Fibroblast of the conjunctiva (primary cell): ENCODE measurements at places on chromosomes 11 and 22.
A peak's percentile ranks its signal among the peaks of the same experiment; 100 is the strongest.

GRCh38 chr11:96424693-96425092 is 34.9 kb downstream of the JRKL start:
- DNase-seq, result peak; percentile 2

GRCh38 chr22:49760630-49761571 is 66.8 kb downstream of the BRD1 start:
- DNase-seq, result no peak

- no peak for DNase-seq
Measured at GRCh38 chr11:57471496-57471895, 11.2 kb downstream of the RTN4RL2 start.

GRCh38 chr22:37416389-37416788 is 10.9 kb downstream of the ELFN2 start:
- DNase-seq, result no peak

- no peak for DNase-seq
Measured at GRCh38 chr22:45462034-45462655, 40.5 kb upstream of the FBLN1 start.

DNA sequence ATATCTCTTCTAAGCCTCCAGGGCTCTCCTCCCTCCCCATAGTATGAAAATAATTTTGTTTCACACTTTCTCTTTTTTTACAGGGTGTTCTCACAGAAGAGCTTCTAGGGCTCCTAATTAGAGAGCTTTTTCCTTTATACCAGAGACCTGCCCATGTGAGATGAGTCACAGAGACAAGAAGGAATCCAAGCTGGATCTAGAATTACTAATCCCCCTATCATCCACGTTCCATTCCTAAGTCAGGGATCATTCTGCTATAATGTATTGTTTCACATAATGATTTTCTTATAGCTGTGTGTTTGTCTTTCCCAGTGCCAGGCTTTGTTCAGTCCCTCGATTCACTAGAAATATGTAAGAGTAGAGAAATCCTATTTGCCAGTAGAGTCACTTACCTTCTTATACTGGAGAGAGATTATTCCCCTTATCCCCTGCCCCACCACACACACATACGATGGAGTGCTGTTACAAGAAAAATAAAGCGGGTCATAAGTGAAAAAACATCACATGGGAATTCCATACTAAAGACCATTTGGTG is 778.3 kb upstream of the LRRC4C start:
- no peak for DNase-seq

- peak; percentile 24 for DNase-seq
Measured at GRCh38 chr11:6353367-6353987, 33.2 kb upstream of the CAVIN3 start.

- peak; percentile 60 for DNase-seq
Measured at GRCh38 chr22:36352803-36353507, 34.8 kb downstream of the MYH9 start.

- DNase-seq, result no peak
Measured at GRCh38 chr11:126716456-126717083, 284.0 kb downstream of the KIRREL3 start.

DNA sequence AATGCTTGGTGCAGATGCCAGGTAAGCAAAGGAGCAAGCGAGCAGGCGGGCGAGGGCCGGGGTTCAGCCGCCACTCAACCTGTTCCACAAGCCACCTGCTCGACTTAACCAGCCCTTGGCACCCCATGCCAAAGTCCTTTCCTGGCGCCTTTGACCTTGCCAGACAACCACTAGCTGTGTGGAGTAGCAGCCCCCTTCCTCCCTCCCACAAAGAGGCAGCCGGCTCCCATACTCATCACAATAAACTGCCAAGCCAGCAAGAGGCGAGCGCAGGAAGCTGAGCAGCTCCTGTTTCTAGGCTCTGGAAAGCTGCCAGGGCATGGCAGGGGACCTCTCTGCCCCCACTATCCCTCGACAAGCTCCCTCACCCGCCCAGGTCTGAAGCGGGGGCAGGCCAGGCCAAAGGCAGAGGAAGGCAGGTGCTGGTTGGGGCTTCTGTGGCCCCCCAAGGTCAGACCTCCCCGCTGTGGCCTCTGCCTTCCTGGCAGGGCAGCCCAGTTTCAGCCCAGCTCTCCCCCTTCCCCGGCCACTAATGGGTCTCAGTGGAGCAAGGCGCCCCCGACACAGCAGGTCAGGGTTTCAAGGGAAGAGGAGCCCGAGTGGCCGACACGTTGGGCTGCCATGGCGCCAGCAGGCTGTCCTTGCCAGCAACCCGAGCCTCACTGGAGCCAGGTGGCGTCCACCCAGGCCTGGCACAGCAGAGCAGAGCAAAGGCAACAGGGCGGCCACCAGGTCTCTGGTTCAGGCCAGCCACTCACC is 15.3 kb downstream of the MACROD1 start:
- no peak for DNase-seq

DNA sequence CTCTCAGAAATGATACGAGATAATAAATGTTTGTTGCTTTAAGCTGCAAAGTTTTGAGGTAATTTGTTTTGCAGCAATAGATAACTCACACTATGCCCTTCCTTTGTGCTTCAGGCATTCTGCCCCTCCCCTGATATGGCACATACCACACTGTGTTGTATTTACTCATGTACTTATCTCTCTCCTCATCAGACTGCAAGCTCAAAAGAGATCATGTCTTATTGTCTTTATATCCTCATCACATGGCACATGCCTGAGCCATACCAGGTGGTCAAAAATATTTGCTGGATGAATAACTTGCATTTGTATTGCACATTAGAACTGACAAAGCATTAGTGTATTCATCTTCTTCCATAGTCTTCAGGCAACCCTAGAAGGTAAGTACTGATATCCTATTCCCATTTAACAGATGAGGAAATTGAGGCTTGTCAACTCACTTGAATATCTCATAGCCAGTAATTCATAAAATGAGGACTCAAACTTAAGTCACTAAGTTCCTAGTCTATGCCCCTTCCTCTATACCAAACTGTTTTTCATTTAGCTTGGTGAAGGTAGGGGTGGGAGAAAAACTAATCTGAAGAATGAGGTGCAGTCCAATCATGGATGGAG is 83.9 kb upstream of the EED start:
- no peak for DNase-seq
